ENCODE measurements at places on chromosomes 7 and 10.

- no peak for DNase-seq
- H3K4me1 ChIP-seq, result no peaks in the 10 kb centered on the region
- H3K27ac ChIP-seq, result no peak overlapping the region
- no peaks in the 10 kb centered on the region for H3K36me3 ChIP-seq
- H3K27me3 ChIP-seq, result no peaks in the 10 kb centered on the region
These were observed 5.9 kb upstream of the NUP42 start for GRCh38 chr7:23175938-23176337.

DNA sequence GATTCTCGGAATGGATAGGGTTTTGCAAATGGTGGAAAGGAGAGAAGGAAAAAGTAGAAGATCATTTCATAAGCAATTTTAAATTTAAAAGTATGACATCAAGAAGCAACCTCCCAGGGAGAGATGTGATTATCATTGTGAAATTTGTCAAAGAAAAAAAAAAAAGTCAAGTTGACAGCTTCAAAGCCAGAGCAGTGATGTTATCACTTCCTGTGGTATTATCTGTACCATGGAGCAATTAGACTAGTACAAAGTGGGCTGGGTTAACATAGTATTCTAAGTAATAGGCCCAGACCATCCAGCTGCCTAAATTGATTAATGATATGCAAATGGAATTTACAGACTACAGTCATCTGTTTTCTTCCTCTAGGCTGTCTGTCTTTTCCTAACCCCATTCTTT lies 84.0 kb upstream of the NPY start:
- DNase-seq, result peak; percentile 69
- H3K27ac ChIP-seq, result no peak overlapping the region

GRCh38 chr7:133071506-133071905 lies 10.4 kb downstream of the CHCHD3 start:
- no peak overlapping the region for H3K4me3 ChIP-seq
- no peaks in the 10 kb centered on the region for H3K4me1 ChIP-seq
- peaks cover 29% of the 10 kb centered on the region for H3K36me3 ChIP-seq
- no peaks in the 10 kb centered on the region for H3K27me3 ChIP-seq

DNA sequence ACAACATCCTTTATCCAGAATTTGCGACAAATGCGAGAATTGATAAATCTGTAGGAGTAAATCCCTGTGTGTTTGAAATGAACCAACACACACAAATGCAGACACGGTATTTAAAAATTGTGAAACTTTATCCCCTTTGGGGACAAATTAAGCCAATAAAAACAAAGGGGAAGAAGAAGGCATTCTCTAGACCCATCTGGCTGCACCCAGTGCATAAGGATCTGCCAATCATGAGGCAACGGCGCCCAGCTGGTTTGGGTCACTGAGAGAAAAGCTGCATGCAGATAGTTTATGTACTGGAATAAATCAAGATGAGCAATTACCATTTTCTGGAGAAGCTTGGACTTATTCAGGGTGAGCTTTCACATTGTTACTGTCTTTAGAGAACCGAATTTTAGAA lies 45.7 kb downstream of the VAX1 start:
- no peaks in the 10 kb centered on the region for H3K4me1 ChIP-seq
- H3K36me3 ChIP-seq, result no peaks in the 10 kb centered on the region
- H3K4me3 ChIP-seq, result no peak overlapping the region
- no peak overlapping the region for H3K27ac ChIP-seq
- peaks cover 7% of the 10 kb centered on the region for H3K27me3 ChIP-seq
- DNase-seq, result no peak
